Right atrium auricular region (tissue), 2 donors: ENCODE measurements at places on chromosomes 12 and 14.

GRCh38 chr12:5846950-5847349, 98.1 kb downstream of the ANO2 start:
- H3K4me3 ChIP-seq: no peak overlapping the region
- no peak for DNase-seq
- H3K36me3 ChIP-seq: no peaks in the 10 kb centered on the region
- no peak overlapping the region for H3K27ac ChIP-seq
- no peaks in the 10 kb centered on the region for H3K4me1 ChIP-seq

- H3K27ac ChIP-seq: no peak overlapping the region
- peaks cover 17% of the 10 kb centered on the region for H3K36me3 ChIP-seq
- DNase-seq: no peak
- H3K4me3 ChIP-seq: no peak overlapping the region
- no peaks in the 10 kb centered on the region for H3K27me3 ChIP-seq
Measured at GRCh38 chr12:113007166-113007565, 28.8 kb downstream of the OAS2 start.

DNA sequence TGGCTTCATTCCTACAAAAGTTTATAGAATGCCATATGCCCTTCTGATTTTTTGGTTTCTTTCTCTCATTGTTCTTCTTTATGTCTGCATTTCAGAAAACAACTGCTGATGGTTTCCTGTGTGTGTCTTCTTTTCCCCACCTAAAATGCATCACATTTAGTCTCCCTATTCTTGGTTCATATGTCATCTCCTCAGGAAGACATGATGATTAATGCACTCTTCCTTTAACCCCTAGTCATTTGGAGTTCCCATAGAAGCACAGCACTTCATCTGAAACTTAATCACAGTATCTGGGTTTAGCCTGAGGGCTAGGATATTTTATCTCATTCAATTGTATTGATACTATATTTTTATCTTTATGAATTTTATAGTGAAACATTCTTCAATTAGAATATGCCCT, 21.5 kb downstream of the GNPNAT1 start:
- H3K27me3 ChIP-seq: no peaks in the 10 kb centered on the region
- no peaks in the 10 kb centered on the region for H3K4me1 ChIP-seq
- H3K4me3 ChIP-seq: no peak overlapping the region
- H3K27ac ChIP-seq: no peak overlapping the region

GRCh38 chr14:100486025-100486828, 101.0 kb downstream of the BEGAIN start:
- no peaks in the 10 kb centered on the region for H3K27me3 ChIP-seq
- no peak overlapping the region for H3K4me3 ChIP-seq
- no peak for DNase-seq
- H3K27ac ChIP-seq: no peak overlapping the region

DNA sequence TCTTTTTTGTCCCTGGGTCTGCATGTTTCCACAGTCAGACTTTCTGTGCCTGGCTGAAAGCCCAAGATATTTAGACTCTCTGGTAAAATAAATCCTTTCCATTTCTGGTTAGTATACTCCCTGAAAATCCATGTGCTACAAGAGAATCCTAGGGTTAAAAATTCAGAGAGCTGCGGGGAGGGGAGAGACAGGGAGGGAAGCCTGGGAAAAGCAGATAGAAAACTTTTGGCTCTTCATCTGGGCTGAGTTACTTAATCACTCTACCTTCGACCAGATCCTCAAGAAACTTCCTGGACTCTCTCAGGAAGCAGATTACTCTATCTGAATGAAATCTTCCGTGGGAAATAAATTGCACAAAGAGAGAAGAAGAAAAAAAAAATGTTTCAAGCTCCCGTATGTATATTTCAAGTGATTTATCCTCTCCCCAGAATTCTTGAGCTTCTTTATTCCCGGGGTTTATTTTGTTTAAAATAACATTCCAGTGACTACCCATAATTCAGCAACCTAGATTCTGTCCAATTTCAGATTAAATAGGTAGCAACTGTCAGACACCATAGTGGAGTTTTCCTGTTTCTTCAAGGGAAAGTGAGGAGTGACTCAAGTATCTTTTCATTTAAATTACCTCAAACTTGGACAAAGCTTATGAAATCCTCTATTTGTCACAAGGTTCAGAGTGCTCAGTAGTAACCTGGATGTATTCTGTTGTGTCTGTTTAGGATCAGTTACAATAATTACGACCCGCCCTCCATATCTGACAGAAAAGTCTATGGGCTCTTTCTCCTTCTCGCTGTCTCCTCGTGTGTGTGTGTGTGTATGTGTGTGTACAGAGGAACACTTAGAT, 163.7 kb downstream of the MYRFL start:
- peaks cover 22% of the 10 kb centered on the region for H3K4me1 ChIP-seq
- no peaks in the 10 kb centered on the region for H3K36me3 ChIP-seq
- H3K27ac ChIP-seq: peak overlapping the region; percentile 55

DNA sequence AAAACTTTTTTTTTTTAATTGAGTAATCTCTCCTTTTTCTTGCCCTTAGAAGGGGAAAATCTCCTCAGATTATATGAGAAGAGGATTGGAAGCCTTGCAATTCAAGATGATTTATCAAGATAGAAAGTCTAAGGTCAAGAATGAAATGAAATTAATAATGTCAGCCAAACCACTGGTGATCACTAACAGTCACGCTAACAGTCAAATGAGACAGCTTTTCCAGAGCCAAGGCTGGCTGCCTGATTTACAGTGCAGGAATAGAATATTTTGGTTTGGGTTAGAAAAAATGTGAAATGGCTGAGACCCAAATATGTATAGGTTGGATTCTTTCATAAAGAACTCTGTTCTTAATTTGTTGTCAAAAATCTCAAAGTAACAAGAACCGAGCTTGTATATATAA, 204.3 kb downstream of the PPM1H start:
- H3K4me1 ChIP-seq: peaks cover 31% of the 10 kb centered on the region
- no peak for DNase-seq
- peak overlapping the region; percentile 25 for H3K27ac ChIP-seq
- H3K36me3 ChIP-seq: no peaks in the 10 kb centered on the region
